ENCODE measurements at places on chromosomes 11 and 22.

DNA sequence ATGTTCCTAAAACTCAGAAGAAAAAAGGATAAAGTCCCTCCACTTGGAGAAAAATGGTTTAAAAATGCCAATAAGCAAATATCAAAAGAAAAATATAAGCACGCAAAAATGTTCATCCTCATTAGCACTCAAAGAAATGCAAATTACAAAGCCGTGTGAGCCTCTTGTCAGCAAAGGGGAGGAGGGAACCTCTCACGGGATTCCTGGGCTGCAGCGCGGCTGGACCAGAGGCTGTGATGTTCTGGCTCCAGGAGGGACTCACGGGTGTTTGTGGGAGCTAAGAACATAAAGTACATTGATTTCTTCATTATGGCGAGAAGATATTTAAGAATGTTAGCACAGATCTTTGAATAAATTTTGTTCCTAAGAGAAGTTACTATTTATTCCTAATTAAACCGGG lies 1451.2 kb downstream of the BRD1 start:
- DNase-seq = no peak

DNA sequence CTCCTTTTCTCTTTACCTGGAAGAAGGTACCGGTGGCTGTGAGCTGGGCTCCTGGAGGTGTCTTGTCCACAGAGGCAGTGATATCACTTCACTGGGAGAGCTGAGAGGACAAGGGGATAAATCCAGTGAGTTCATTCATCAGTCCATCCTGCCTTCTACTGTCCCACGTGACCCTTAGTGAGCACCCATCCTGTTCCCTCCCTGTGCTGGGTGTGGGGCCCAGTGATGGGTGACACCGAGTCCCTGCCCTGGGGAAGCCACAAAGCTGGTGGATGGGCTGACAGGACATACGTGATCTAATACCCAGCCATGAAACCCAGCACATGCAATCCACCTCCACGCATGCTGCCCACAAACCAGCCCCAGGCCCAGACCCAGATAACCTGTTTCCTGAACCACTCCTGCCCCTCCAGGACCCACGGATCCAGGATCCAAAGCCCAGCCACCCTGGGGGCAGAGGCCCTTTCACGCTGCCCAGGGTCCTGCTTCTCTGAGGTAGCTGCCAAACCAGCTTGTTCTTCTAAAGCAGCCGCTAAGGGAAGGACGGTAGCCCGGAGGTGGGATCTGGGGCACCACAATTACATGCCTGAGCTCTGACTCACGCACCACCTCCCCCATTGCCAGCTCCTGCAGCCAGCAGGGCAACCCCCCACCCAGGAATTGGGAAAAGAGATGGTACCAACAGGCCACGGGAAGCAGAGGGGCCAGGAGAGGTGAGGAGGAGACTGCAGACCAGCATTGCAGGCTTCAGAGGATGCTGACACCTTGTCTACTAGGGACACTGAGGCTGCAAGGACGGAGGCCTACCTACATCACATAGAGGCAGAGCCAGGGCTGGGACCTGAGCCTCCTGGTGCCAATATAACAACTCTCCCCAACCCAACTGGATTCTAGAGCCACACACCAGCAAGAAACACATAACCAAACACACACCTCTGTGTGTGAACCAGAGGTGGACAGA lies 35.2 kb downstream of the GDPD5 start:
- no peak for DNase-seq

DNA sequence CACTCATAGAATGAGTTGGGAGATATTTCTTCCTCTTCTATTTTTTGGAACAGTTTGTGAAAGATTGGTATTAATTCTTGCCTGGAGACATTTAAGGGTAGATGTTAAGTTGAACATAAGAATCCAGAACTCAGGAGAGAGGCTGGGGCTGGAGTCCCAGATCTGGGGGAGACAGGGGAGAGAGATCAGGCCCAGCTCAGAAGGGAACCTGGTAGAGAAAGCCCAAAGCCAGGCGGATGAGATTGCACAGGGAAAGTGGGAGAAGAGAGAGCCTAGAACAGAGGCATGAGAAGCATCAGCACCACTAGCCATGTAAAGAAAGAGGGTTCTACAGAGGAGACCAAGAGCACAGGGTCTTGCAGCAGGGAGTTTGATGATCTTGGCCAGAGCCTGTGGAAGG lies 13.0 kb upstream of the GNAZ start:
- no peak for DNase-seq

- DNase-seq = no peak
These were observed 672 bp downstream of the TMEM135 start for GRCh38 chr11:87038235-87038977.

GRCh38 chr11:59559886-59560285 lies 48.5 kb downstream of the OR4D9 start:
- DNase-seq = no peak

DNA sequence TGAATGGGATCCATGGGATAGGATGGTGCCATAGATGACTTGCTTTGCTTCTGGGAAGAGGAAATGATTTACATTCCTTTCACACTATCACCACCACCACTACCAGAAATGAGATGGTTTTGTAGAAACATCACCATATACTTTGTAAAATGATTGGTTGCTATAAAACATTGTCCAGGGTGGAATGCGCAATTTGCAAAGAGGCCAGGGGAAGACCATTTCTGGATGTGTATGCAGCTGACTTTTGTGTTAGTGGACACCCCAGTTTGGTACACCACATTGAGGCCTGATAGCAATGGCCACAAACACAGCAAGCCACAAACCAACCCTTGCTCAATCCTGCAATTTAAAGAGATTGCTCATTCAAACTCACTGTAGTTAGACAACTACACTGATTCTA lies 56.7 kb upstream of the RCN1 start:
- no peak for DNase-seq

DNA sequence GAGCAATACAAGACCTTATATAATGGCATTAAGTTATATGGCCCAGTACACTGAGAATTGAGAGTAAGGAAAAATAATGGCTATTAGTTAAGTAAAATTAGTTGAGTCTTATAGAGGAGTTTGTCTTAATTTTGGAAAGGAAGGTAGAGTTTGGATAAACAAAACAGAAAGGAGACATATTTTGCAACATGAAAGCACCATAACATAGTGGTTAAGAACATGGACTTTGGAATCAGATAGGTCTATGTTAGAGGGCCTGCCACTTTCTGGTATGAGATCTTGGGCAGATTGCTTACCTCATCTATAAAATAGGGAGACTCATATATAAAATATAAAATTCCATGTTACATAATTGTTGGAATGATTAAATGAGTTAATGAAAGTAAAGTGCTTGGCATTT lies 68.9 kb downstream of the CSTPP1 start:
- DNase-seq = no peak
